D721Med (cell line): ENCODE measurements at places on chromosomes 1 and 21.

DNA sequence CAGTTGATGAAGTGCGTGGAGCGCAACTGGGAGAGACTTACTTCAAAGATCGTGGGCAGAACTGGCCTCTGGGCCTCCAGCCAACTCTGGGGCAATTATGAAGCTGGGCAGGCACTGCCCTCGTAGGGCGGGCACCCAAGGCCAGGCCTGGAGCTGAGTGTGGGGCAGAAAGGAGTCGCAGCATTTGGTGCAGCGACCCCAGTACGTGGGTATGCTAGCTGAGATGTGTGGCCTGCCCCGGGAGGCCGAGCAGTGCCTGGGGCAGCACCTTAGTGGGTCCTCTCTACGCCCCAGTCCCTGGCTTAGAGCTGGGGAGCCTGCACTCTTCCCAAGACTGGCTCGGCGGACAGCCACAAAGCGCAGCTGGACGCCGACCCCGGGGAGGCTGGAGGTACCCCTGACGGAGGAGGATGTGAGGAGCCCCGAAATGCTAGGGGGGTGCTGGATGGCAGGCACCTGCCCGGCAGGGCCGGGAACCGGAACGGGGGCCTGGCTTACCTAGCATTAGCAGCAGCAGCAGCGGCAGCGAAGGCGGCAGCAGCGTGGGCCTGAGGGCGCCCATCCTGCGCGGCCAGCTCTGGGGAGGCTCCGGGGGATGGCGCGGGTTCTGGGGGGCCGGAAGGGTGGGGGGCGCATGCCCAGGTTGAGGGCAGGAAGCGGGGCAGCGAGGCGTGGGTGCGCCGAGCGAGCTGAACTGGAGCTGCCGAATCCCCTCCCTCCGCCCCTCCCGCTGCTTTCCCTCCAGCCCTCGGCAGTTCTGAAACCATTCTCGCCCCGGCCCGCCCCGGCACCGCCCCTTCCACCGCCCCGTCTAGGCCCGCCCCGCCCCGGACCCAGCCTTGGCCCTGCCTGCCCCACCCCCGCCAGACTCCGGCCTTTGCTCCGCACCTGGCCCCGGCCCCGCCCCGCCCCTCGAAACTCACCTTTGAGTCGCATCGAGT is at the start of gene IGSF8:
Gene IGSF8 (minus strand): TSS at position 709 of the 941 bp plus-strand sequence. CDS start 147 bp downstream, at position 562.
- DNase-seq: peak; percentile 92

DNA sequence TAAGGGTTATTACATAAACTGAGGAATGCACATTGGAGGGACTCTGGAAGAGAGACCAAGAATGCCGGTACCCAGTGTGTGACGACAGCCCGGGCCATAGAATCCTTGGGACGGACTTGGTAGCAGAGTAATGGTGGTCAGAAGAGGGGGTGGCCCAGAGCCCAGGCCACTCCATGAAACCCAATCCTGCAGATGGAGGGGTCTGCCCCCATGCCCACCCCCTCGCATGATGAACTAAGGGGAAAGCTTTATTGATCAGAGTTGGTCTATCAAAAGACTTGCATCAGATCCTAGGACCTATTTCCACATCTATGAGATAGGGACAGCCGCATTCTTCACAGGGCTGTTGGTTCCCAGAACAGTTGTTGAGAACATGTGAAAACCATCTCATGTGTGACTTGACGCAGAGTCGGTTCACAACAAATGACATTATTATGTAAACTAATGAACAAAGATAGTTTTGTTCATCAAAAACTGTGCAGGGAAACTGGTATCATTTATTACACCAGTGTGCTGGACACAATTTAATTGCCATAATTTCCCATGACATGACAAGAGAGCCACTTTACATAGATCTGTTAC is 21.5 kb upstream of the SDC3 start:
- DNase-seq: no peak

DNA sequence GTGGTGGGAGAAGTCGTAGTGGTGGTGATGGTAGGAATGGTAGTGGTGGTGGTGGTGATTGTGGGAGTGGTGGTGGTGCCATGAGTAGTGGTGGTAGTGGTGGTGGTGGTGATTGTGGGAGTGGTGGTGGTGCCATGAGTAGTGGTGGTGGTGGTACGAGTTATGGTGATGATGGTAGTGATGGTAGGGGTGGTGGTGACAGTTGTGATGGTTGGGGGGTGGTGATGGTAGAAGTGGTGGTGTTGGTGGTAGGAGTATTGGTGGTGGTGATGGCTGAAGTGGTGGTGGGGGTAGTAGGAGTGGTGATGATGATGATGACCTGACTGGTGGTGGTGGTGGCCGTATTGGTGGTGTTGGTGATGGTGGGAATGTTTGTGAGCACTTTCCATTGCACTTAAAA is 107.1 kb downstream of the DISC1 start:
- no peak for DNase-seq

DNA sequence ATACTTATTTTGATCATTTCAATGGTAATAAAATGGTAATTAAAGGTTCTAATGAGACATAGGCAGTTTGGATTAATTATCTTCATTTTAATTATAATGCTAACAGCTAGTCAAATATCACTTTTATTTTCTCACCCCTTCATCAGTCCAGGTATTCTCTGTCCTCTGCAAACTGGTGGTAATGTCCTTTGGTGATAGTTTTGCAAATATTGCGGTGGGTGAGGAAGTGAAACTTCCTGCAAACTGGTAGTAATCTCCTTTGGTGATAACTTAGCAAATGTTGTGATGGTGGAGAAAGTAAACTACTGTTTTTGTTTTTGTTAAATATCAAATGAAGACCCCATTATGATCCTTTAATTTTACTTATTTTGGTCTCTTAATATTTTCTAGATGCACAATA is 209.0 kb downstream of the AMY1C start:
- DNase-seq: no peak

DNA sequence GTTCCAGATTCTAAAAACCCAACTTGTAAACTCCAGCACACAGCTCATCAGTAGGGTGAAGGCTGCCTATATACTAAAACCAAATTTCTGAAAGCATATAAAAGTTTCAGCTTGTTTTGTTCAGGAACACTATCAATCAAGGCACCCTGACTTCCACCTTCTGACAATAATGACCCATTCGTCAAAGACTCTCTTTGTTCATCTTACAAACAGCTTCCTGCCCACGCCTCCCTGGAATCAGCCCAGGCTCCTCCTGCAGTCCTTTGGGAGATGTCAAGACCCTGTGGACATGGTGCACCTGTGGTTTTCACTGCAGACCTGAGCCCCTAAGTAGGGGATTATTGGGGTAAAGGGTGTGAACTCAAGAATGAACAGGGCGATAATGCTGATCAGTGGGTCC is 178.9 kb upstream of the CAMK1G start:
- DNase-seq: no peak

GRCh38 chr1:91603409-91603808 is 102.8 kb downstream of the CDC7 start:
- no peak for DNase-seq

- no peak for DNase-seq
Measured at GRCh38 chr1:246351721-246352120, 155.4 kb downstream of the SMYD3 start.

GRCh38 chr1:57850176-57850940 is 426.5 kb upstream of the DAB1 start:
- DNase-seq: no peak
